Bronchial smooth muscle cell (primary cell): ENCODE measurements at places on chromosomes 13 and 19. TPM values are rescaled to one million over a fixed set of nuclear protein-coding genes. Genes with fewer than 3 reads are reported as not detected.

ICAM5 gene
- total RNA-seq, result 0.69 and 1.4 TPM in 2 replicates

CDK8 gene
- 11.2 and 16.1 TPM in 2 replicates for total RNA-seq

ING1 gene
- 15.3 and 19.3 TPM in 2 replicates for total RNA-seq

ZNF71 gene
- 5.7 and 9.2 TPM in 2 replicates for total RNA-seq

PRKCG gene
- 0.17 TPM in 1 of 2 replicates, not detected in the other for total RNA-seq

C19orf81 gene
- not detected in 2 replicates for total RNA-seq

TEX26 gene
- 0.32 TPM in 1 of 2 replicates, not detected in the other for total RNA-seq

SHD gene
- total RNA-seq, result not detected in 2 replicates

CD37 gene
- total RNA-seq, result not detected in 2 replicates

NCR1 gene
- total RNA-seq, result not detected in 2 replicates

CAMSAP3 gene
- not detected in 2 replicates for total RNA-seq

IFNL3 gene
- not detected in 2 replicates for total RNA-seq

ZNF497 gene
- total RNA-seq, result 0.79 and 1.7 TPM in 2 replicates

GRIK5 gene
- 0.09 TPM in 1 of 2 replicates, not detected in the other for total RNA-seq

VSTM1 gene
- not detected in 2 replicates for total RNA-seq

FXYD3 gene
- 0.16 and 1.1 TPM in 2 replicates for total RNA-seq

ARHGAP45 gene
- total RNA-seq, result 0.79 and 0.94 TPM in 2 replicates

AZU1 gene
- total RNA-seq, result 0.16 TPM in 1 of 2 replicates, not detected in the other

NTN5 gene
- 0.26 TPM in 1 of 2 replicates, not detected in the other for total RNA-seq

GARIN5A gene
- 0.26 and 0.47 TPM in 2 replicates for total RNA-seq

C2CD4C gene
- under 0.01 and 0.09 TPM in 2 replicates for total RNA-seq

SLC5A5 gene
- total RNA-seq, result not detected in 2 replicates

COX7A1 gene
- total RNA-seq, result 31.8 and 36.7 TPM in 2 replicates

RUBCNL gene
- total RNA-seq, result 1.4 and 3.5 TPM in 2 replicates

MAST3 gene
- 1.9 and 3.0 TPM in 2 replicates for total RNA-seq

DGKH gene
- 2.6 and 2.8 TPM in 2 replicates for total RNA-seq

CEACAM4 gene
- total RNA-seq, result not detected in 2 replicates

ISOC2 gene
- total RNA-seq, result 38.8 and 58.3 TPM in 2 replicates

ANGPTL8 gene
- total RNA-seq, result not detected in 2 replicates

OR7C1 gene
- total RNA-seq, result not detected in 2 replicates

ZNF765 gene
- total RNA-seq, result 8.5 and 12.7 TPM in 2 replicates

CD70 gene
- 0.09 and 0.32 TPM in 2 replicates for total RNA-seq

EBI3 gene
- total RNA-seq, result 0.16 TPM in 1 of 2 replicates, not detected in the other

MBD3L2 gene
- not detected in 2 replicates for total RNA-seq

NLRP7 gene
- not detected in 2 replicates for total RNA-seq

IGFL3 gene
- total RNA-seq, result not detected in 2 replicates

KLK2 gene
- total RNA-seq, result not detected in 2 replicates

KLK7 gene
- not detected in 2 replicates for total RNA-seq

CCDC8 gene
- 40.5 and 50.6 TPM in 2 replicates for total RNA-seq

RHPN2 gene
- 0.79 and 2.1 TPM in 2 replicates for total RNA-seq

YJEFN3 gene
- 0.17 and 0.32 TPM in 2 replicates for total RNA-seq

IGFL2 gene
- not detected in 2 replicates for total RNA-seq

ZNF628 gene
- 0.47 and 0.69 TPM in 2 replicates for total RNA-seq

CLEC11A gene
- 21.3 and 46.3 TPM in 2 replicates for total RNA-seq

SHISA7 gene
- not detected in 2 replicates for total RNA-seq

LILRA5 gene
- total RNA-seq, result not detected in 2 replicates

ZNF429 gene
- 4.6 and 4.7 TPM in 2 replicates for total RNA-seq

SIGLEC10 gene
- total RNA-seq, result not detected in 2 replicates

ZNF443 gene
- total RNA-seq, result 2.4 and 2.6 TPM in 2 replicates

ZNF888 gene
- total RNA-seq, result 2.5 and 3.5 TPM in 2 replicates

PPM1N gene
- total RNA-seq, result 5.5 and 7.5 TPM in 2 replicates

MRPL34 gene
- 17.3 and 29.0 TPM in 2 replicates for total RNA-seq

NCAN gene
- under 0.01 TPM in 1 of 2 replicates, not detected in the other for total RNA-seq

TM9SF2 gene
- 68.8 and 99.8 TPM in 2 replicates for total RNA-seq

MCF2L gene
- total RNA-seq, result 0.63 and 1.1 TPM in 2 replicates

NOTCH3 gene
- total RNA-seq, result 13.2 and 21.0 TPM in 2 replicates

MEIOSIN gene
- not detected in 2 replicates for total RNA-seq
